GM06990 (cell line): ENCODE measurements at places on chromosomes 12 and 14.
A peak's percentile ranks its signal among the peaks of the same experiment; 100 is the strongest.

- DNase-seq = no peak
These were observed 33.9 kb downstream of the PHLDA1 start for GRCh38 chr12:75997658-75998057.

DNA sequence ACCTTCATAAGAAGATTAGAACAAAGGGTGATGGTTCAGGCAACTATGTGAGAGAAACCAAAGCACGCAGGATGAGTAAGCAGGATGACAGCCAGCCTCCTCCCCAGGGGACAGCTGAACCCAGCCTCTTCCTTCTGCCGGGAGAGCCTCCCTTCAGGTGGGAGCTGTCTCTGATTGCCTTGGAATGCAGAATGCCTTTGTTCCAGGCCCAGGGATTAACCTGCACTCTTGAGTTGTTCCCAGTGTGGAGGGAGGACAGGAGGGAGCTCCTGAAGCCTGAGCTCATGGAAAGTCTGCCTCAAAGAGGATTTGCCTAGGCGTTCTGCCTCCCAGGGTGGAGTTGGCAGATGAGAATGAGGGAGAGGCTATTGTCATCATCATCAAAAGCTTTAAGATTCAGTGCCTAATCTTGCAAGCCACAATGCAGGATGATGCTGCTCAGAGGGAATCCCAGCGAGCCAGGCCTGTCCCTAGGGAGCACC is 3.6 kb upstream of the KRT6A start:
- no peak for DNase-seq

DNA sequence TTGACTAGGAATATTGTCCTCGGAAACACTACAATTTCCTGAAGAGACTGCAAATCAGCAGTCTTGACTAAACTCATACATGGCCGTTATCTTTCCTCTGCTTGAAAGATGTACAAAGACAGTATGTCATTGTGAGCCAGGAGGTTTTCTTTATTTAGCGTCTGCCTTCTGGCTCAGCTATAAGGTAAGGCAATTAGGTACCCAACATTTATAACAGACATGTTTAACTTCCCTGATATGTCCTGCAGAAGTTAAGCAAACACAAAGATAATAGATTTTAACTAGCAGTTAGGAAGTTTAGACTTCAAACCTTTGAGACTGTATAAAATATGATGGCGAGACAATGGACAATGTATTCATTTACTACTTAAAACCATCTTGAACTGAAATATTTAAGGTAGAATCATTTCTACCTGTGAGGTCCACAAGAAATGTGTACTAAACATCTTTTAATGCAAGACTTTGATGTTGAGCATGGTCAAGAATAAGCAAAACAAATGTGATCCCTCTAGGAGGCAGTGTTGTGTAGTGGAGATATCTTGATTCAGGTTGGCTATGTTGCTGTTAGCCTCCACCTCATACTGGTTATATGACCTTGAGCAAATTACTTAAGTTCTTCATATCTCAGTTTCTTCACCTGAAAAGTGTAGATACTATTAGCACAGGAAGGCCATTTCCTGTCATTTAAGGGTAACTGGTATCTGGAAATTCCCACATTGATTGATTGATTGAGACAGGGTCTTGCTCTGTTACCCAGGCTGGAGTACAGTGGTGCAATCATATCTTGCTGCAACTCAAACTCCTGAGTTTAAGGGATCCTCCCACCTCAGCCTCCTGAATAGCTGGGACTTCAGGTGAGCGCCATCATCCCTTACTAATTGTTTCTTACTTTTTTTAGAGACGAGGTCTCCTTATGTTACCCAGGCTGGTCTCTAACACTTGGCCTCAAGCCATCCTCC is 96.3 kb upstream of the EEA1 start:
- DNase-seq = peak; percentile 33

- no peak for DNase-seq
These were observed 647 bp downstream of the LGMN start for GRCh38 chr14:92747701-92748258.

GRCh38 chr12:96045566-96045965 is 10.2 kb upstream of the LTA4H start:
- peak; percentile 26 for DNase-seq
